ENCODE measurements at places on chromosomes 2 and 18. TPM values are rescaled to one million over a fixed set of nuclear protein-coding genes. Genes with fewer than 3 reads are reported as not detected.

CYBRD1 gene
- total RNA-seq, result 47.3 TPM

TMEM169 gene
- not detected for total RNA-seq

INPP5D gene
- total RNA-seq, result 4.2 TPM

CCBE1 gene
- total RNA-seq, result 0.77 TPM

CFAP65 gene
- total RNA-seq, result not detected

MYO7B gene
- 0.28 TPM for total RNA-seq

PSD4 gene
- 1.7 TPM for total RNA-seq

UPP2 gene
- total RNA-seq, result not detected

CRACDL gene
- 1.6 TPM for total RNA-seq

CNDP1 gene
- total RNA-seq, result not detected

ZEB2 gene
- total RNA-seq, result 23.3 TPM

NMUR1 gene
- total RNA-seq, result 0.10 TPM

COL3A1 gene
- total RNA-seq, result 71.7 TPM

NTSR2 gene
- not detected for total RNA-seq

GPD2 gene
- total RNA-seq, result 46.5 TPM

HOXD4 gene
- 1.2 TPM for total RNA-seq

All from psoas muscle (tissue), 8 donors.